ENCODE measurements at places on chromosomes 4 and X.

DNA sequence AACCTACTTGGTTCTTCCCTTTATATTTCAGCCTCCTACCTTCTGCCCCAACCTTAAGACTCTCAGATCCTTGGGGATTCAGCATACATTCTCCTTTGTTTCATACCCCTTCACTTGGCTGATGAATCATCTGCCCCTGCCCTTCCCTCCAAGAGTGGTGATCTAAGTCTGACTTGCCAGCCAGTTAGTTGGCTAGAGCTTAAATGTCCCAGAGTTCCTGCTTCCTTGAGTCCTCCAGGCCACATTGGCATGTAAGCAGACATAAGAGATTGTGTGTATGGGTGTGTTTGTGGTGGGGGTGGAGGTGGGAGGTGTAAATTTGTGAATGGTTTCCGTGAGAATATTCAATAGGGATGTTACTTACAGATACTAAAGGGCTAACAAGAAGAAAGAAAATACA is 3.7 kb upstream of the TEX13D start:
- DNase-seq: no peak

DNA sequence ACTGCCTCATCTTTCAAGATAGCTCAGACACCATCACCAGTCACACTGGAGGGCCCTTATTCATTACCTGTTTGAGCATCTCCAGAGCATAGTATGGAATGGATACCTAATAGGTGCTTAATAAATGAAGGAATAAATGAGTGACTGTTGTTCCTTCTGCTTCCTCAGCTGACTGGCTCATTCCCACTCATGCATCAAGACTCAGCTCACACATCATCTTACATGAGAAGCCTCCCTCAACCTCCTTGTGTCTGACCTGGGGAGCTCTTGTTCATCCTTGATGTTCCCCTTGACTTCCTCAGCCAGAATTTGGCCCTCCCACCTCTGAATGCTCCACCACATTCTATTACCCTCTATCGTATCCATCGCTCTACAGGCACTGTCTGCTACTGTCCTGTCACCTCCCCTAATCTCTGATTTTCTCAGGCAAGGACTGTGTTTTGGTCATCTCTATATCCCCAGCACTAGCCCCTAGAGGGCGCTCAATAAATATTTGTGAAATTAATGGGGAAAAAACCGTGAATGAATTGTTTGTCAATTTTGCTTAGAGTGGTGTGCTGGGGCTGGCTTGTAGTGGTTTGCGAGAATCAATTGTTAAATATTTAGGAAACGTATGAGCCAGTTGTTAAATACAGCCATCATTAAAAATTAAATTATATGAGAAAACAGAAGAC is 88.3 kb downstream of the NHSL2 start:
- no peak for DNase-seq

- no peak for DNase-seq
Measured at GRCh38 chr4:25865586-25865985, 2.8 kb upstream of the SEL1L3 start.

GRCh38 chrX:15564981-15565579 is 35.7 kb downstream of the ACE2 start:
- DNase-seq: peak; percentile 52

GRCh38 chr4:184409911-184410692 is 64.2 kb downstream of the IRF2 start:
- DNase-seq: no peak

DNA sequence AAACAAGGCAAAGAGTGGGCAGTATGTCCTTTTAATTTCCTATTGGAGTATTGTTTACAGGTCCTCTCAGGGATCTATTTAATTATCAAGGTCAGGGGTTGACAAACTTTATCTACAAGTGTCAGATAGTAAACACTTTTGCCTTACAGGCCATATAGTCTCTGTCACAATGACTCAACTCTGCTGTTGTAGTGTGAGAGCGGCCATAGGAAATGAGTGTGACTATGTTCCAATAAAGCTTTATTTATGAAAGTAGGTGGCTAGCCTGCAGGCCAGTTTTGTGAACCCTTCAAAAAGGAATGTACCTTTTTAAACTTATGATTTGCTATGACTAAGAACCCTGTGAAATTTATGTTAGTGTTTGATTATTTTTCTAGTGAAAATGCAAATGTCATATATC is 156.1 kb downstream of the GPAT3 start:
- no peak for DNase-seq

- no peak for DNase-seq
Measured at GRCh38 chrX:106973433-106974149, 26.4 kb downstream of the MORC4 start.

- no peak for DNase-seq
Measured at GRCh38 chr4:76058302-76058701, 16.2 kb upstream of the ART3 start.

DNA sequence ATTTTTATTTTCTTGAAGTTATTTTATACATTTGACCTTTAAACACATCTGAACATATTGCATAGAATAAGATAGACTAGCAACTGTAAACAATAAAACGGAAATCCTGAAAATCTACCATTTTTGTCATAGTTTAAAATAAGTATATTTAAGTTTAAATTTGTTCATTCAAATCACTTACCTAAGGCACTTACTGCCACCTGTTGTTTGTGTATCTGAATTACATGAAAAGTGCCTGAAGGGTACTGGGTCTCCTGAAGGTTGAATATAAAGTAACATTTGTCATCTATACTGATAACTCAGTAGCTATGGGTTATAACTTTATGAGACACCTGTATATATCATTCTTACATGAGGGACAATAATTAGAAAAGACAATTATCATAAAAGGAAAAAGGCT is 38.6 kb downstream of the TRPC5 start:
- no peak for DNase-seq

GRCh38 chrX:68440940-68441339 is 7.6 kb upstream of the OPHN1 start:
- DNase-seq: peak; percentile 57

GRCh38 chrX:46262304-46262703 is 282.9 kb downstream of the ZNF674 start:
- DNase-seq: no peak

DNA sequence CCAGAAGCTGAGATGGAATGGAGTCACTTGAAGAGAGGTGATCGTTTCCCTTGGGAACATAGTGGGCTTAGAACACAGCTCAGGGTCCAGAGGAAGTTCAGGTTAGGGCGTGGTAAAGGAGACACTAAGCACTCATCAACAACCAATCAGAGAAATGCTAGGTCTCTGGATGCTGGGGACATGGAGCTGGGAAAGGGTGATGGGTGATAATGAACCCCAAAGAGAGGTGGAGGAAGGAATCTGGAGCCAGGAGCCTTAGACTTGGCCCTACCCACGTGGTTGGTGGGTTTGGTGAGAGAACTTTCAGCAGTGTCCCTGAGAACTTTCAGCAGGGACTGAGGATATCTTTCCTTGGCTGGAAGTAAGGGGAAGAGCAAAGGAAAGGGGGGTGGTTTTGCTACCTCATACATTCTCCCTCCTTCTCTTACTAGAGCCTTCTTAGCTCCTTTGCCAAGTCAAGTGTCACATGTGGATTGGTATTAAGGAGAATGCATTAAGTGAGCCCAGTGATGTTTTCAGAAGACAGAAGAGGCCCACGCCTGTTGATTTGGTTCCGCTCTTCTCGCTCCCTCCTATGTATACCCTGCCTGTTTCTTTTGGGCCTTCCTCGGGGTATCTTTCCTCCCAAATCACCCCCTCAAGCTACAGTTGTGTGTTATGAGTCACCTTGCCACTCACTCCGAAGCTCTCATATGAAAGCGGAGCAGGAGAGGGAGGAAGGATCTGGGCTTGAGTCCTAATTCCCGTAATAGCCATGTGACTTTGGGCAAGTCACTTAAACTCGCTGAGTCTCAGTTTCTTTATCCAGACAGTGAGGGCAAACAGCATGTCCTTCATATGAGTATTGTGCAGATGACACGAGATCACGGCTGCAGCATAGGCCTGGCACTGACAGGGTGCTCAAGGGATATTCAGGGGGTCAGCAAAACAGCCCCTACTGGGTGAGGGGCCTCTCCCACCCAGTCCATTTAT is 63.1 kb downstream of the TSC22D3 start:
- no peak for DNase-seq

- no peak for DNase-seq
Measured at GRCh38 chr4:60913671-60914070, 286.5 kb upstream of the ADGRL3 start.

DNA sequence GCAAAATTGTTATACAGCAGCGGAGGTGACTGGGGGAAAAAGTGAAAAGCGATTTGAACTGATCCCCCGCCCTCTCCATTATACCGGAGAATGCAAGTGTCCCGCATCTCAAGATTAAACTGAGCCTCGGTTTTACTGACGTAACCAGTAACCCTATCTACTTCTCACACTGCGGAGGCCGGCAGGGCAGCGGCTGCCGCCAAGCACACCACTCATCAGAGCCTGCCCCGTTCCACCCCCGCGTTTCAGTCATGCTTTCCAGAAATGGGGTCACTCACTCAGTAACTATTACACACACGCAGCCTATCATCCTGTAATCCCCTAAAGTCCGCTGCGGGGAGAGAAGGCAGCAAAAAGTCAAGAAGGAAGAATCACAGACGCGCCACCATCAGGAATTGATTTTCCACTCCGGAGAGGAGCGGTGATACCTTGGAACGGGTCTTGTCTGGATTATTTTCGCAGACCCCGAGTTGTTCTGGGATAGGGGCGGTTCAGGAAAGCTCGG is 1.4 kb downstream of the RPS6KA3 start:
- peak; percentile 48 for DNase-seq

GRCh38 chrX:153688506-153688905 is 780 bp downstream of the SLC6A8 start:
- DNase-seq: no peak

DNA sequence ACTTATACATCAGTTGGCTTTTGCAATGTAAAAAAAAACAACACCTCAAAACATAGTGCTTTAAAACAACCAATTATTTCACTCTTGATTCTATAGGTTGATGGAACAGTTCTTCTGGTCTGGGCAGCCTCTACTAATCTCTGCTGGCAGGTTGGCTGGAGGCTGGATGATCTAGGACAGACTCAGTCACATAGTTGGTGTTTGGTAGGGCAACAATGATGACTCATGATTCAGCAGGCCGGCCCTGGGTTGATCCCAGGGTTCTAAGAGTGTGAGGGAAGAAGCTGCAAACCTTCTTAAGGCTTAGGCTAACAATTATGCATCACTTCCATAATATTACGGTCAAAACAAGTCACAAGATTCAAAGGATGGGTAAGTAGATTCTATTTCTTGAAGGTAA is 558.2 kb downstream of the ZNF674 start:
- no peak for DNase-seq
